ENCODE measurements at places on chromosomes 6 and 20. TPM values are rescaled to one million over a fixed set of nuclear protein-coding genes. Genes with fewer than 3 reads are reported as not detected.
A peak's percentile ranks its signal among the peaks of the same experiment; 100 is the strongest.

FKBP1C gene
- total RNA-seq = 0.37 TPM

MUC21 gene
- total RNA-seq = not detected

C20orf202 gene
- not detected for total RNA-seq

HUS1B gene
- total RNA-seq = 4.8 TPM

THBS2 gene
- total RNA-seq = 56.0 TPM

TSBP1 gene
- not detected for total RNA-seq

MAP7 gene
- total RNA-seq = 25.2 TPM

BPIFB2 gene
- not detected for total RNA-seq

TSPO2 gene
- not detected for total RNA-seq

AGER gene
- total RNA-seq = 0.87 TPM

NMBR gene
- total RNA-seq = not detected

TSHZ2 gene
- 2.9 TPM for total RNA-seq

SLX4IP gene
- 1.4 TPM for total RNA-seq

BANF2 gene
- total RNA-seq = not detected

TREML2 gene
- total RNA-seq = 0.37 TPM

MDFI gene
- 8.3 TPM for total RNA-seq

CAPN11 gene
- total RNA-seq = not detected

GRCh38 chr6:90062051-90062450 lies 167.8 kb downstream of the GJA10 start:
- no peak for DNase-seq

- DNase-seq = no peak
These were observed 58.5 kb upstream of the ATXN1 start for GRCh38 chr6:16819752-16820151.

DNA sequence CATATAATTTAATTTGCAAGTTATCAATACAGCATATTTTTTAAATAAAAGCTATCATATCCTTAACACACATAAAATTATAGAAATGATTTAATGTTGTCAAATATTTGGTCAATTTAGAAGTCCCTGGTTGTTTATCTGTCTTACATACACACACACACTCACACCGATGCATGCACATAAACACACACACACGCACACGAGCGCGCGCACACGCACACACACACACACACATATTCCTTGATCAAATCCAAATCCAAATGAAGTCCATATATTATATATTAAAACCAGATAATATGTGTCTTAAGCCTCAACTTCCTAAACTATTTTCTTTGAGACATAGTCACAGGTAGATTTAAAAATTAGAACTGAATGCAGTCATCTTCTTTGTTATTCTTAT lies 120.3 kb downstream of the CLVS2 start:
- no peak for DNase-seq

- no peak for DNase-seq
These were observed 96.7 kb upstream of the OPRM1 start for GRCh38 chr6:153942361-153942760.

- no peak for DNase-seq
These were observed 87.0 kb upstream of the B3GAT2 start for GRCh38 chr6:71043902-71044301.

DNA sequence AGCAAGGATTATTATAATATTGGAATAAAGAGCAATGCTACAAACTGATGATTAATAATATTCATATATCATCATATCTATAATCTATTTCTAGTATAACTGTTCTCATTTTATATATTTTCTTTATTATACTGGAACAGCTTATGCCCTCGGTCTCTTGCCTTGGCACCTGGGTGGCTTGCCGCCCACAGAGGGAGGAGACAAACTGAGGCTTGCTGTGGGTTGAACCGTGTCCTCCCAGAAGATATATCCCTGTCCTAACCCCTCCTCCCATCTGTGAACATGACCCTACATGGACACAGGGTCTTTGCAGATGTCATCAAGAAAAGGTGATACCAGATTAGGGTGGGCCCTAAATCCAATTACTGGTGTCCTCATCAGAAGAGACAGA lies 4.7 kb downstream of the RNASET2 start:
- no peak for DNase-seq

GRCh38 chr6:78781001-78781400 lies 86.3 kb upstream of the IRAK1BP1 start:
- DNase-seq = no peak

- DNase-seq = no peak
These were observed 149.4 kb downstream of the CD24 start for GRCh38 chr6:106825156-106825555.

GRCh38 chr6:161439093-161439492 lies 165.2 kb upstream of the AGPAT4 start:
- DNase-seq = peak; percentile 63

- no peak for DNase-seq
These were observed 90.9 kb downstream of the CEP162 start for GRCh38 chr6:84136364-84137050.

- peak; percentile 36 for DNase-seq
These were observed 176.2 kb downstream of the NFATC2 start for GRCh38 chr20:51366155-51366886.

- DNase-seq = no peak
These were observed 10.7 kb upstream of the KCNK15 start for GRCh38 chr20:44734938-44735337.

- DNase-seq = no peak
These were observed 259.3 kb downstream of the BMP7 start for GRCh38 chr20:57007171-57007540.

DNA sequence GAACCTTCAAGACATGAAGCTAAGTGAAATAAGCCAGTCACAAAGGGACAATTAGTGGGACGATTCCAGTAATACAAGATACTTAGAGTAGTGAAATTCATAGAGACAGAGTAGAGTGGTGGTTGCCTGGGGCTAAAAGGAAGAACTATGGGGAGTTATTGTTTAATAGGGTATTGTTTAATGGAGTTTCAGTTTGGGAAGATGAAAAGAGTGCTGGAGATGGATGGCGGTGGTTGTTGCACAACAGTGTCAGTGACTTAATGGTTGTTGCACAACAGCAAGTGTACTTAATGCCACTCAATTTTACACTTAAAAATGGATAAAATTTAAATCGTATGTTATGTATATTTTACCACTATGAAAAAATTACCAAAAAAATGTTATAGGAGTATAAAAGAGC lies 209.7 kb upstream of the TENT5A start:
- DNase-seq = no peak

- DNase-seq = peak; percentile 68
These were observed 22.7 kb upstream of the ZNF184 start for GRCh38 chr6:27495386-27496135.

DNA sequence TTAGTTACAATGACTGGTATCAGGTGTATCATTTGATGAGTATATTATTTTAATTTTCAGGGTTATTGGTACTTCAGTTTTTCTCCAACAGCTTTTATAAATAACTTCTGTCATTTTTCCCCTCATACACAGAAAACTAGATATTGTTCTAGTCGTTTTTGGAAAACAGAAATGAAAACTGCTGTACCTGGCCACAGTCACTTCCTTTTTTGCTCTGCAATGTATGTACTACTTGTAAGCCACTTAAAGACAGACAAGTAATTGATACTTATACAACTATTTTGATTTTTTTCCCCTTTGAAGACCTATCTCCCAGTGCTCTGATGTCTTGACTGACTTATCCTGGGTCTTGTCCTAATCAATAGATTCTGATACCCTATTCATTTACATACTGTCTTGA lies 218.6 kb upstream of the RUNX2 start:
- DNase-seq = no peak

DNA sequence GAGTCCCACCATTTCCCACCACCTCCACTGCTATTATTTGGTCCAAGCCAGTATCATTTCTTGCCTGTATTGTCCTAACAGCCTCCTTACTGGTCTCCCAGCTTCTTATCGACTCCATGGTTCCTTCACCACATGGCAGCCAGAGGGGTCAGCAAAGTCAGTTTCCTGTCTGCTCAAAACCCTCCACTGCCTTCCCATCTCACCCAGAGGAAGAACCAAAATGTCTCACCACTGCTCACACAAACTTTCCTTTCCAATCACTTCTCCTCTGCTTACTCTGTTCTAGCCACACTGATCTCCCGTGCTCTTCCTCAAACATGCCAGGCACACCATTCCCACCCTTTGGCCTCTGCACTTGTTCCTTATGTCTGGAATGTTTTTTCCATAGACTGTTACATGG lies 39.7 kb downstream of the BCL2L1 start:
- no peak for DNase-seq

DNA sequence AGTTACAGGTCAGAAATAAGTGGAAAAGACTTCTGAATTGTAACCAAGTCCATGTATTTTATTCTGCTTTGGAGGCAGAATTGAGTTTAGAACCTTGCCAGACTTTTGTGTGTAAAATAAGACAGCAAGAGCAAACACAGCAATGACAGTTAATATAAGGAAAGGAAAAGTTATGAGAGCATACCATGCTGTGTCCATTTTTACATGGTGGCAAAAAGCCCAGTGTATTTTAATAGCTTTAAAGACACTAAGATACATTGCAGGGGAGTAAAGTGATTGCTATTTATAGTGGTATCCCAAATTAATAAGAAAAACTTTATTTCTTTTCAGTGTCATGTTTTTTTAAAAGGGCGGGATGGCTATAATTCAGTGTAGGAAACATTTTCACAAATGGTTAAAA lies 45.2 kb downstream of the CDC5L start:
- DNase-seq = peak; percentile 44

- no peak for DNase-seq
These were observed 108.2 kb downstream of the THEMIS start for GRCh38 chr6:127792616-127793015.

GRCh38 chr6:31247813-31248212 lies 24.1 kb downstream of the HLA-C start:
- DNase-seq = no peak

GRCh38 chr6:148563066-148563465 lies 183.8 kb upstream of the UST start:
- no peak for DNase-seq

DNA sequence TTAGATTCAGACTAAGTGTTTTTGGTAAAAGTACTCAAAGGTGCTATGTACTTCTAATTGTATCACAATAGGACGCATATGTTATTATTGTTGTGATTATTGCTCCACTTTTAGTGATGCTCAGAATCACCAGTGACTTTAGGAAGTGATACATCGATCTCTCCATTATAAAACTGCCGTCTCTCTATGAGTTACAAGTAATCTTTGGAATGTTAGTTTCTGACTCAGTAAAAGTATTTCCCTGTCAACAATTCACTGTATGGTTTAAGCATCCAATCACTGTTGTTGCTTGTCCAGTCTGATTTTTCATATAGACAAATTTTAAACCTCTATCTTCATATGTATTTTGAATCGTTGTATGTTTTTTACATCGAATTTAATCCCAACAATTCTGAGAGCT lies 9.4 kb downstream of the DCBLD1 start:
- no peak for DNase-seq

DNA sequence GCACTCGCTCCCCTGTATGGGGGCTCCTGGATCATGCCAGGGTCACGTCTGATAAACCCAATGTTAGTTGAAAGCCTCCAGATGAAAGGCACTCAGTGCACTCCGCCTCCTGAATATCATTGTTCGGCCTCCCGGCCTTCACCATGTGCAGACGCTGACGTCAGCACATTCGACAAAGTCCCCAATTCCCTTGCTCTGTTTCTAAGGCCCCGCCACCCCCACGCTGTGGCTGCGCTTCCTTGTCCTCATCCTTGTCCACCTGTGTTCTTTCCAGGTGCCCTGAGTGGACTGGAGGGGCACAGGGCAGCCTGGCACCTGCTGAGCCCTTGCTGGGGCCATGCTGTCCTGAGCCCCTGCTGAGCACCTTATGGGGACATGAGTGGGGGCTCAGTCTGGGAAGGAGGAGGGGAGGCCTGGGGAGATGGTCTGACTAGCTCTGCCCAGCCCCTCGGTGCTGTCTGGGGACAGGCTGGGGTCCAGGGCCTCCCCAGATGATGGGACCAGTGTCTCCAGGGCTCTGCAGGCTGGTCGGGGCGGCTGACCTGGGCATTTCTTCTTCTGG lies 9.8 kb upstream of the BHLHE23 start:
- no peak for DNase-seq

GRCh38 chr6:71047417-71047816 lies 90.6 kb upstream of the B3GAT2 start:
- no peak for DNase-seq

- DNase-seq = no peak
These were observed 544.9 kb downstream of the PKHD1 start for GRCh38 chr6:51542475-51542874.

- DNase-seq = peak; percentile 92
These were observed 8.2 kb upstream of the CEP250 start for GRCh38 chr20:35447082-35447789.

- no peak for DNase-seq
These were observed 62.4 kb downstream of the CD24 start for GRCh38 chr6:106912091-106912490.

DNA sequence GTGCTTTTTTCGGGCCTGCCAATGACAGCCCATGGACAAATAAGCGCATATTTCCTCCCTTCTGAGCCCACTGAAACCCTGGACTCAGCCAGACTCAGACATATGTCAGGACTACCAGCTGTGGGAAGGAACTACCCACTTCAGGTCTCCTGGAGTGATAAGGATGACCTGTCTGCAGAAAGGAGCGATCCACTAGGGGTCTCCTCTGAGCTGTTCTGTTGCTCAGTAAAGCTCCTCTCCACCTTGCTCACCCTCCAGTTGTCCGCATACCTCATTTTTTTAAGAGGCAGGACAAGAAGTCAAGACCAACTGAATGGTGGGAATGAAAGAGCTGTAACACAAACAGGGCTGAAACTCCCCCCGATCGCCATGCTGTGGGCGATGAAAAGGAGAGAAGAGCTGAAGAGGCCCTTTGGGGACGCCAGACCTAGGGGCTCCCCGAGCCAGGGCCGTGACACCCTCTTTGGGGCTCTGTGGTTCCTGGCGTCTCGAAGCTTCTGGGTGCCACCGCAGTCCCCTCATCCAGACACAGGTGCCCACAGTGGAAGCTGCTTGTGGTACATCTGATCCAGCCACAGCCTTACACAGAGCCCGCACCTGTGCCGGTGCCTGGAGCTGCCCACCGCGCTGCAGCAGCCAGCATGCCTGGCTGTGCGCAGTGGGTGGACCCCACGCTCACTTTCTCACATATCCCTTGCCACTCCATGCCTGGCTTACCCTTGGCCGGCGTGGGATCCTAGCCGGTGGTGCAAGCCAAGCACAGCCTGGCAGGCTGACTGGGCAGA lies 68.8 kb downstream of the EYS start:
- no peak for DNase-seq

GRCh38 chr20:46255440-46256104 lies 52.7 kb downstream of the CDH22 start:
- peak; percentile 93 for DNase-seq

All from stomach (tissue), 19 donors.